Activated T-helper 1 cell treated with anti-CD3 and anti-CD28 coated beads, Interleukin-12 subunit alpha, Interleukin-12 subunit beta, Interleukin-2, Interleukin-4 antibody, amounts not matched to agents 30 ng/mL and 10 ng/mL and 1 ng/mL, durations not matched to agents 14 hours and 24 hours and 36 hours (primary cell): ENCODE measurements at places on chromosomes 16 and 17. TPM values are rescaled to one million over a fixed set of nuclear protein-coding genes. Genes with fewer than 3 reads are reported as not detected.
A peak's percentile ranks its signal among the peaks of the same experiment; 100 is the strongest.

DNA sequence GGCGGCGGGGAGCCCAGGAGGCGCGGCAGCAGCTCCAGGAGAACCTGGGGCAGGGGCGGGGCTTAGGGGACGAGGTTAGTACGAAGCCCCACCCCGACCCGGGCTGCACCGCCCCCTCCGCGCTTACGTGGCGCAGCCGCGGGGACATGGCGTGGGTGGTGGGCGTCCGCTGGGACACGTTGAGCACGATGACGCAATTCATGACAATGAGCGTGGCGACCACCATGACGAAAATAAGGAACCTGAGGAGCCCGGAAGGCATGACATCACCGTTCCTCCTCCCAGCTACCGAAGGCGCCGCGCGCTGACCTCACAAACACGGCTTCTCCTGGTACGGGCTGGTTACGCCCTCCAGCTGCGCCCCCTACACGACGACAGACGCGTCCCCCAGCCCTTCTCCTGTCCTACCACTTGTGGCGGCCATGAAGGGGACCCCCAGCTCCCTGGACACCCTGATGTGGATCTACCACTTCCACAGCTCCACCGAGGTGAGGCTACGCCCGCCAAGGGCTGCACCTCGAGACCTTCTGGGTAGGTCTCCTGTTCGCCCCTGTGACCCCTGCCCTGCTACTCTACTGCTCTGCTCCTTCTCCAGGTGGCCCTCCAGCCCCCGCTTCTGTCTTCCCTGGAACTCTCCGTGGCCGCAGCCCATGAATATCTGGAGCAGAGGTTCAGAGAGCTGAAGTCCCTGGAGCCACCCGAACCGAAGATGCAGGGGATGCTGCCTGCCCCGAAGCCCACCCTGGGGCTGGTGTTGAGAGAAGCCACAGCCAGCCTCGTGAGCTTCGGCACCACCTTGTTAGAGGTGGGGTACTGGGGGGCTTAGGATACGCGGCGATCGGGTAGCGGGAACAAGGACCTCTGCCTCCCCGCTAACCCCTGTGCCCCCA lies at the start of gene C17orf107:
Gene C17orf107 (plus strand): TSS at position 196 of the 890 bp plus-strand sequence. CDS start 227 bp downstream, at position 423.
- peak; percentile 84 for DNase-seq
- H3K27me3 ChIP-seq, result peaks cover 8% of the 10 kb centered on the region
- peak within 1 kb of the TSS; percentile 87 for H3K4me3 ChIP-seq
- H3K27ac ChIP-seq, result peak within 1 kb of the TSS; percentile 92
- H3K4me1 ChIP-seq, result peaks cover 25% of the 10 kb centered on the region
- H3K36me3 ChIP-seq, result peaks cover 6% of the 10 kb centered on the region

The TMEM132E gene
- not detected in 2 replicates for total RNA-seq

The YBX2 gene
- total RNA-seq, result 0.36 TPM in 1 of 2 replicates, not detected in the other

GRCh38 chr16:66802159-66802558 lies 775 bp upstream of the TERB1 start:
- DNase-seq, result no peak
- no peak overlapping the region for H3K4me3 ChIP-seq
- H3K4me1 ChIP-seq, result no peaks in the 10 kb centered on the region
- H3K36me3 ChIP-seq, result peaks cover 18% of the 10 kb centered on the region
- H3K27ac ChIP-seq, result no peak overlapping the region

The PSMD11 gene
- 190 and 198 TPM in 2 replicates for total RNA-seq

DNA sequence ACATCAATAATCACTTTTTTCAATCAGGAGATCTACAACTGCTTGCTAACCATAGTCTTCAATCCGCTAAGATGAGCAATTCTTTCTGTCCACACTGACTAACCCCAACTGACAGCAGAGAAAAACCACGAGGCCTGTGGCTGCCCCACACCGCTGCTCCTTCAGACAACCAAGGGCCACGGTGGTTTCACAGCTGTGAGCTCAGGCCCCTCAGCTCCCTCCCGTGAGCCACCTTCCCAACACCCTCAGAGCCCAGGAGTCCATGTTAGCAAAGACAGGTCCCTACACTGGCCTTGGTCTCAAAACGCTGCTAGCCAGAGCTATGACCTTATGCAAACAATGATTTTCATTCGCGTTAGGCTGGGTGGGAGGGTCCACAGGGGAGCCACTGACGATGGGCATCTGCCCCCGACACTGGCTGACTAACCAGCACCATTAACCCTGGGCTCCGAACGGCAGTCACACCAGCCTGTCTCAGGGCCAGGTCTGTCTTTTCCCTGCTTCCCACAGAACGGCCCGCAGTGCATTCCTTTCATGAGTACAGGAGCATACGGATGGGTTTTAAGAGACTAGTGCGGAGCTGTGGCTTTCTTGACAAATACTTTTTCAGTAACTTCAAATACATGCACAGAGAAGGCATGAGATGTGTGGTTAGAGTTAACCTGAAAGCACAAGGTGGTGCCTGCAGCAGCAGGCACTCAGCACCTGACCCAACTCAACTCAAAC lies 67.3 kb downstream of the ANKRD11 start:
- DNase-seq, result peak; percentile 46
- peak overlapping the region; percentile 92 for H3K27ac ChIP-seq
- H3K4me3 ChIP-seq, result peak overlapping the region; percentile 53
- H3K36me3 ChIP-seq, result peaks cover 22% of the 10 kb centered on the region

The ZNF688 gene
- 7.4 and 9.4 TPM in 2 replicates for total RNA-seq

- H3K27ac ChIP-seq, result peak within 1 kb of the TSS; percentile 34
- peaks cover 76% of the 10 kb centered on the region for H3K27me3 ChIP-seq
- H3K36me3 ChIP-seq, result peaks cover 7% of the 10 kb centered on the region
- H3K4me3 ChIP-seq, result peak within 1 kb of the TSS; percentile 82
- peaks cover 58% of the 10 kb centered on the region for H3K4me1 ChIP-seq
Observed at GRCh38 chr17:48593126-48593829, at the start of gene HOXB5. HOXB5 (minus strand) TSS chr17:48593779; CDS start chr17:48593682, 97 bp downstream.

- H3K27me3 ChIP-seq, result no peaks in the 10 kb centered on the region
- H3K4me1 ChIP-seq, result no peaks in the 10 kb centered on the region
- no peak overlapping the region for H3K4me3 ChIP-seq
- no peak overlapping the region for H3K27ac ChIP-seq
Observed at GRCh38 chr17:10021272-10021984, 116.4 kb upstream of the RCVRN start.

GRCh38 chr17:80087346-80088265 lies 13.8 kb upstream of the GAA start:
- no peak overlapping the region for H3K4me3 ChIP-seq
- H3K27me3 ChIP-seq, result peaks cover 1% of the 10 kb centered on the region
- H3K36me3 ChIP-seq, result no peaks in the 10 kb centered on the region
- H3K27ac ChIP-seq, result no peak overlapping the region

DNA sequence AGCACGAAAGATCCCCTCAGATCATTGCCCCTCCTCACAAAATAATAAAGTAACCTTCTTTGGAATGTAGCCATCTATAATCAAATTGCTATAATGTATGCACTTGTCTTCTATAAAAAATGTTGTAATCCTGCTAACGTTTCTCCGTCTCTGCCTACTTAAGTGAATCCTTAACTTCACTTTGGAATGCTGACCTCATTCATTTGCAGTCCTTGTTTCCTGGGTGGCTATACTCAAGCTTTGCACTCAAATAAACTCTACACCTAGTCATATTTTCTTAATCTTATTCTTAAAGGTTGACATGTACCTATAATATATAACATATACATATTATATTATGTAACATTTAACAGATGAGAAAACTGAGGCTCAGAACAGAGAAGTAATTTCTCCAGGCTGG lies 22.7 kb downstream of the CHD9NB start:
- H3K4me1 ChIP-seq, result no peaks in the 10 kb centered on the region
- H3K36me3 ChIP-seq, result no peaks in the 10 kb centered on the region
- peaks cover 3% of the 10 kb centered on the region for H3K27me3 ChIP-seq
- no peak overlapping the region for H3K4me3 ChIP-seq
- no peak overlapping the region for H3K27ac ChIP-seq

- no peak for DNase-seq
- H3K4me3 ChIP-seq, result peak overlapping the region; percentile 80
- no peaks in the 10 kb centered on the region for H3K27me3 ChIP-seq
Observed at GRCh38 chr17:29623283-29623647, 553 bp upstream of the CORO6 start.
